ENCODE measurements at places on chromosomes 6 and 20.

- DNase-seq, result no peak
These were observed 93.0 kb downstream of the BCAS1 start for GRCh38 chr20:53977391-53977790.

DNA sequence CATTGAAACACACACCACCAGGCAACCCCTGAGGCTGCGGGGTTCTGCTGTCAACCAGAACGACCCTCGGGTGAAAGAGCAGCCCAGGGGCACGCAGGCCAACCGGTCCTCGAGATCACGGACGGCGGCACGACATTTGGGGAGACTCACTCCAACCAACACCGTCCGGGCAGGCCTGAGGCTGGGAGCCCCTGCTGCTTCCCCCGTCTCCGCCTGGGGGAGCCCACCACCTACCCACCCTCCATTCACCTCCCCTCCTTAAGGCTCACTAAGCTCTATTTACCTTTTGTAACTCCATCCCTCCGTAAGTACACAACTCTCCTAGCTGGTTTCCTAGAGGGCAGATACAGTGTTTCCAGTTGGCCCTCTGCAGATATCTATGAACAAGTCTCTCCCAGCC is 971.3 kb upstream of the DEFB115 start:
- DNase-seq, result no peak

DNA sequence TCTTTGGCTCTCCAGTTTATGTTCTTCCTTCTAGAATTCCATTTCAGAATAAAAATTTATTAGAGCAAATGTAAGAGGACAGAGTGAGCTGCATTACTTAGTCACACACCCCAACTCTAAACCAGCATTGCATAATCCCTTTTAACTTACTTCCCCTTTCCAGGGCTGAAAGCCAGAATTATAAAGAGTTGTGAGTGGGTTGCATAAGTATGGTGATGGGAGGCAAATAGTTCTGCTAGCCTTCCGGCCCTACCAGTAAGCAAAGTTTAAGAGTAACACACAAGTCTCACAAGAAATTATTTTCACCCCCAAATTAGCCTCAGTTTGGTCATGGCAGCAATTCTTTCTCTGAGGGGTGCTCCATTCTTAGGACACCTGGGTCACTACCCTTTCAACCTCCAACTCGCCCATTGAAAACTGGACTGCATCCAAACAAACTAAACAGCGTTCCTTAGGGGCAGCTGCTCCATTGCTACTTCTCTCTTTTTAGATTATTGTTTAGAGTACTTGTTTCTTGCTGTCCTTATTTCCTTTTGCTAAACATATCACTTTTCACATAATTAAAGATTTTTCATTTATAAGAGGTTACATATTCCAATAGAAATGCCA is 1.6 kb downstream of the KIAA0408 start:
- DNase-seq, result no peak

- no peak for DNase-seq
These were observed 36.3 kb downstream of the MTFR2 start for GRCh38 chr6:136213853-136214252.

- no peak for DNase-seq
These were observed 211.3 kb downstream of the FARS2 start for GRCh38 chr6:5472571-5472970.

GRCh38 chr20:62921119-62921687 is 5.1 kb downstream of the DIDO1 start:
- DNase-seq, result no peak

GRCh38 chr6:119965008-119965407 is 615.4 kb upstream of the MAN1A1 start:
- no peak for DNase-seq

GRCh38 chr6:158786645-158787304 is 32.4 kb downstream of the EZR start:
- no peak for DNase-seq

DNA sequence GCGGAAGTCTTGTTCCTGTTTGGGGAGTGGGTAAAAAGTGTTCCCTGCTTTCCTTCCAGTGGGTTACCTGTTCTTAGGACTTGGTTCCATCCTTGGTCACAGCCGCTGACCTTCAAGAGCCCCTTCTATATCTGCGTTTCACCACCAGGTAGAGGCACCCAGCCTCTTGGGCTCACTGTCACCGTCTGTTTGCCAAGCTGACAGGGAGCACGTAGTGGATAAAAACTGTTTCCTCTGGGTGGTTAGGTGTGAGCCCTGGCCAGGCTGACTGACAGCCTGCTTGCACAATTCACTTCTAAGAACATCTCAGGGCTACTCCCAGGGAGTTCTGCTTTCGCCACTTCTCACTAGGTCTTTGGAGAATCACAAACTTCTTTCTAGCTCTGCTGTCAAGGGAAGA is 1.8 kb upstream of the JPH2 start:
- no peak for DNase-seq

GRCh38 chr6:142695016-142695415 is 250.0 kb downstream of the HIVEP2 start:
- DNase-seq, result no peak

DNA sequence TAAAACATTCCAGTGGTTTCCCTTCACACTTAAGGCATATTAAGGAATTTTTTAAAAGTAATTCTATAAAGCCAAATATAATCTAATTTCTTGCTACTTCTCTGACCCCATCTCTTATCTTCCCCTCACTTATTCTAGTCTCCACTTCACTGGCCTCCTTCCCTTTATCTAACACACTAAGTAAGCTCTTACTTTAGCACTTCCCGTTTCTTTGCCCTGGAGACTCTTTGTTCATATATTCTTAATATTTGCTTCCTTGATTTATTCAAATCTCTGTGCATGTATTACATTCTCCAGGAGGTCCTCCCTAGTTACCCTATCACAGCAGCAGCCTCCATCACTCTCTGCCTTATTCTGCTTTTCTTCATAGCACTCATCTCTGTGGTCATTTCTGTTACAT is 20.3 kb downstream of the GTPBP2 start:
- DNase-seq, result no peak

- DNase-seq, result no peak
These were observed 64.5 kb upstream of the SLC22A1 start for GRCh38 chr6:160057080-160057479.

DNA sequence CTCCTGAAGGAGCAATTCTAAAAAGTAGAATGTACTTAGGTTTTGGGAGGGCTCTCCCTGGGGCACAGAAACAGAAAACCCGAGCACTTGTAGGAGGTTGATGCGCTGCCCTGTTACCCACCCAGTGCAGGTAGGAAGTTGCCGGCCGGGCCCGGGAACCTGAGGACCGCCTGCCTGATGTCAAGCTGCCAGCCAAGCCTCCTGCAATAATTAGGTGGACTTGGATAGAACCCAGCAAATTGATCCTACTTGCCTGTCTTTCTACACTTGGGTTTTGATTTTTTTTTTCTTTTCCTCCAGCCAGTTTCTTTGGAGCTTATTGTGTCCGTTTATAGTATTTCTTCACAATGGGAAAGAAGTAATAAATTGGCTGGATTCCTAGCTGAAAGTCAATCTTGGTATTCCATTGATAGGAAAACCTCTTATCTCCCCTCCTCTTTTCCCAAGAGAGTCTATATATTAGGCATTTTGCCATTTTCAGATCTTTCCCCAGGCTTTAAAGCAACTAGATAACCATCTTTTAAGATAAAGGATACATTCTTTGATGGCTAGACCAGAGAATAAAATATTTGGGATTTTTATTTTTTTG is 78.3 kb upstream of the FYN start:
- DNase-seq, result no peak

DNA sequence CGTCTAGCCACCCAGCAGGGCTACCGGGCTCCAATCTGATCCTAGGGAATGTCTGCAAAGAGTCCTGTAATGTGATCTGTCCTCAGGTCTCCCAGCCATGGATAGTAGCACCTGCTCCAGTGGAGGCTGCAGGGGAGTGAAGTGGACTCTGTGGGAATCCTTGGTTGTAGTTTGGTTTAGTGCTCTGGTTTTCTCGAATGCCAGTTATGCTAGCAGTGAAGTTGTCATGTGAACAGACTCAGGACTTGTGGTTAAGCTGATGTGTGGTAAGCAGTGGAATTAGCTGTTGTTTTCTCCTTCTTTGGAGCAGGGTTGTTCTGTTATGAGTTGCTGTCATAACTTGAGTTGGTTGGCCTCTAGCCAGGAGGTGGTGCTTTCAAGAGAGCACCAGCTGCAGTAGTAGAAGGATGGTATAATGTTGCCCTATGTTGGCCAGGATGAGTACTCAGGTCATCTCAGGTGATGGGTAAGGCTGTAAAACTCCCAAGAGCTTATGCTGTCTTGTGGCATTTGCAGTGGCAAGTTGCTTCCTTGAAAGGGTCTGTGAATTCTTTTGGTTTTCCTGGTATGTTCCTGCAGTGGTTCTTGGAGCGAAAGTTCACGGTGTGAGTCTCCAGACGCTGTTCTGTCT is 390.2 kb downstream of the UTRN start:
- DNase-seq, result no peak

DNA sequence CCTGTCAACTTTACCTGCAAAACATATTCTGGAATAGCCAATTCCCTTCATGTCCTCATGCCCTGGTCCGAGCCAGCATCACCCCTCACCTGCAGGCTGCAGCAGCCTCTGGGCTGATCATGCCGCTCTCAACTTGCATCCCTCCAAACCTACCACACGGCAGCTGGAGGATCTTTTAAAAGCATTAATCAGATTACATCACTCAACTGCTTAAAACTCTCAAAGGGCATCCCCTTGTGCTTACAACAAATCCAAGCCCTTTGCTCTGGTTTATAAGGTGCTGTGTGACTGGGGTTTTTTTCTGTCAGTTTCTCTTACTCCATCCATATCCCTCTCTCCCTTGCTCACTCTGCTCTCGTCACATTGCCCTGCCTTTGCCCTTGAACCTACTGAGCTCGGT is 24.0 kb downstream of the CD40 start:
- DNase-seq, result no peak

- no peak for DNase-seq
These were observed 134.8 kb downstream of the LY86 start for GRCh38 chr6:6723361-6723760.

DNA sequence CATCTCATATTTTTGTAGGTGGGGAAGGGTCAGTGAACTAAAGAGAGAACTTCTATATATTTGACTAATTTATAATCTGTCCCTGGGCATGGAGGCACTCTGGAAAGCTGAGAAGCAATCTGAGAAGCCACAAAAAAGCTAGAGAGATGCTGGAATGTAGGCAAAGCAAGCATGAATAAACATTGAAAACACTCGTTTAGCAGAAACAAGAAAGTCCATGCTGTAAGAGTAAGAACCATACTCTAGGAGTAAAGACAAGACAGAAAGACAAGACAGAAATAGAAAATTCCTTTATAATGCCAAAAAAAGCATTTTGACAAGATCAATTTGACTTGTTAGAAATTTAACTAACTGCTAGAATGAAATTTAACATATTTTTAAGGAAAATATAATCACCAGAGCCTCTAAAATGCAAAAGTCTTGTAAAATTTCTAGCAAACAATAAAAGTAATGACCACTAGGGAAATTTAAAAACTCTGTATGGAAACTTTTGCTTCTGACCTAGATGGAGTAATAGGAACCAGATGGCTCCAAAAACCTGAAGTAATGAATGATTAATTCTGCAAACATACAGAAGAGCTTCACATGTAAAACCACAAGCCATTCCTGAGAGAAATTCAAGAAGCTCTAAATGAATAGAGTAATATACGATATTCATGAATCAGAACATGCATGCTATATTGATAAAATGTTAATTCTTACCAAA is 625.7 kb upstream of the PTCHD4 start:
- no peak for DNase-seq

- no peak for DNase-seq
These were observed 17.3 kb downstream of the CYP24A1 start for GRCh38 chr20:54156522-54156921.

DNA sequence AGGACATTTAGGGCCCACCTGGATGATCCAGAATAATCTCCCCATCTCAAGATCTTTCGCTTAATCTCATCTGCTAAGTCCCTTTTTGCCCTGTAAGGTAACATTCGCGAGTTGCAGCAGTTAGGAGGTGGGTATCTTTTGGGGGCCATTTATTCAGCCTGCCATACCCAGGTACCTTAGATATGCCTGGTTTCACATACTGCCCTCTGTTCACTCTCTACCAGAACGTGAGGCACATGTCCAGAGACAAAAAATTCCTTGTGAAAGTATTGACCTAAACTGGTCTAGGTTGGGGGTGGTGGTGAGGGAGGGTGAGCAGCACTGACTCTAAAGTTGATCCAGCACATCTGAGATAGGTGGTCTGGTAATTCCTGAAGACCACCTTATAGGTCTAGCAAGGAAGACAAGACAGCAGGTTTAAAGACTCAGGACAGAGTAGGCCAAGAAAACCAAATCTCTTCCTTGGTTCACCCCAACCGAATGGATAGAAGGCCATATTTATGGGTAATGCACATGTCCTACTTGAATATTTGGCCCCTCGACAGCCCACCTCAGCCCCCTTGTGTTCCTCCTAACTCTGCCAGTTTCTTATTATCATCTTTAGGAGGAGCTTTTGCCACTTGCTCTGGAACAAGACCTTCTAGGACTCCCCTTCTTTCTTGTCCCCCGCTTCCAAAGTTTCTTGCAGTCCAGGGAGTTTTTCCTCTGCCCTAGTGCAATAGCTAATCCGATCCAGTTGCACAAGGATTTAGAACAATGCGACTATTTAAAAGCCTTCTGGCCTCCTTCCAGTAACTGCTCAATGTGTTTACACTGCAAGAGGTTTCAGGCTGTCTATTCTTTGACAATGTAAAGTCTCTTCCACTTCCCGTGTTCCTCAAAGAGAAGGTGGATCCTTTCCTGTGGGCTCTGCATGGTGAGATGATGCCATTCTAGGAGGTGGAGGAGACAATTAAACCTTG is 213.0 kb upstream of the LAMP5 start:
- DNase-seq, result no peak

- DNase-seq, result no peak
These were observed 4.0 kb downstream of the DCDC2 start for GRCh38 chr6:24353861-24354260.

GRCh38 chr20:62439218-62439617 is 11.9 kb upstream of the RBBP8NL start:
- no peak for DNase-seq

DNA sequence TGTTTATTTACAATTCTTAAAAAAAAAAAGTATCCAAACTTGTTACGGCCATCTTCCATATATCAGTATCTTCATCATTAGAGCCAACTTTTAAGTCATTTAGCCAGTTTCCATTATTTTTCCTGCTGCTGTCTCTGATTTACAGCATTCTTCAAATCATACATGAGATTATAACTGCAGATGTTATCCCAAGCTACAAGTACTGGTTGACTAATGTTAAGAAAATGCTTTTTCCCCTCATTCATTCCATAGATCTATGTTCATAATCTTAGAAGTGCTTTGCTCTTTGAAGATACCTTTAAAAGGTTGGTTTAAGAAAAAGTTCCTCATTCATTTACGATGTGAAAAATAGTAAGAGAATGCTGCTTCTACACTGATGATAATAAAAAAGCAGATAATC is 158.7 kb downstream of the RNGTT start:
- no peak for DNase-seq

GRCh38 chr20:32248043-32248442 is 29.4 kb upstream of the KIF3B start:
- no peak for DNase-seq

- no peak for DNase-seq
These were observed 358.4 kb downstream of the BTBD3 start for GRCh38 chr20:12276011-12276673.

GRCh38 chr6:125953502-125953875 is 3.1 kb upstream of the HINT3 start:
- no peak for DNase-seq
